DMS 273 treated with DMSO at 0.1 percent for 48 hours (cell line): ENCODE measurements at places on chromosomes 13 and 19.

GRCh38 chr19:2014131-2014571, 1.4 kb downstream of the BTBD2 start:
- no peak for DNase-seq

GRCh38 chr19:40689339-40690049, 957 bp downstream of the NUMBL start:
- no peak for DNase-seq

- DNase-seq, result no peak
Measured at GRCh38 chr13:109096101-109096500, 466.7 kb downstream of the MYO16 start.

DNA sequence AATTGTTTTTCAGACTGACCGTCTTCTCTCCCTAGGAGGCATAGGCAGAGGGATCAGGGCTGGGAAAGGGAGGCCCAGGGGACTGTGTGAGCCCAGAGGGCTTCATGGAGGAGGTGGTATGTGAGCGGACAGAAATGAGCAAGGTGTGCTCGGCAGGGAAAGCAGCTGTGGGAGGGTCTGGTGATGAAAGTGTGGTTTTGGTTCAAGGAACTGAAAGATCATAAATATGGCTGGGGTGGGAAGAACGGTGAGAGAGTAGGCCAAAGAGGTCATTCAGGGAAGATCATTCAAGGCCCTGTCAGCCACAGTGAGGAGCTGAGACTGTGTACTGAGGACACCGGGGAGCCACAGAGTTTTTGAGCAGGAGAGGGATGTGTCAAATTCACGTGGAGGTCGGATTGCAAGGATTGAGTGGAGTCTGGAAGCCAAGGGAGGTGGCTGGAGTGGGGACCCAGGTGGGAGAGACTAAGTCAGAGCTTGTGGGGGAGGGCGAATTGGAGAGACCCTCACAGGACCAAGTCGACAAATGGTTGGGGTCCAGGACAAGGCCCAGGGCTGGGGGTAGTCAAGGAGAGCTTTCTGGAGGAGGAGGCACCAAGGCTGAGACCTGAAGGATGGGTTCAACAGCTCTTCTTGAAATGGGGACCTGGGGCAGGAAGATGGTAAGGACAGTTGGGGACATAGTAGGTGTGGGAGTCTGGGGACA, 7.6 kb downstream of the PLD3 start:
- DNase-seq, result no peak

- DNase-seq, result no peak
Measured at GRCh38 chr13:62626771-62627170, 1211.1 kb upstream of the PCDH20 start.

DNA sequence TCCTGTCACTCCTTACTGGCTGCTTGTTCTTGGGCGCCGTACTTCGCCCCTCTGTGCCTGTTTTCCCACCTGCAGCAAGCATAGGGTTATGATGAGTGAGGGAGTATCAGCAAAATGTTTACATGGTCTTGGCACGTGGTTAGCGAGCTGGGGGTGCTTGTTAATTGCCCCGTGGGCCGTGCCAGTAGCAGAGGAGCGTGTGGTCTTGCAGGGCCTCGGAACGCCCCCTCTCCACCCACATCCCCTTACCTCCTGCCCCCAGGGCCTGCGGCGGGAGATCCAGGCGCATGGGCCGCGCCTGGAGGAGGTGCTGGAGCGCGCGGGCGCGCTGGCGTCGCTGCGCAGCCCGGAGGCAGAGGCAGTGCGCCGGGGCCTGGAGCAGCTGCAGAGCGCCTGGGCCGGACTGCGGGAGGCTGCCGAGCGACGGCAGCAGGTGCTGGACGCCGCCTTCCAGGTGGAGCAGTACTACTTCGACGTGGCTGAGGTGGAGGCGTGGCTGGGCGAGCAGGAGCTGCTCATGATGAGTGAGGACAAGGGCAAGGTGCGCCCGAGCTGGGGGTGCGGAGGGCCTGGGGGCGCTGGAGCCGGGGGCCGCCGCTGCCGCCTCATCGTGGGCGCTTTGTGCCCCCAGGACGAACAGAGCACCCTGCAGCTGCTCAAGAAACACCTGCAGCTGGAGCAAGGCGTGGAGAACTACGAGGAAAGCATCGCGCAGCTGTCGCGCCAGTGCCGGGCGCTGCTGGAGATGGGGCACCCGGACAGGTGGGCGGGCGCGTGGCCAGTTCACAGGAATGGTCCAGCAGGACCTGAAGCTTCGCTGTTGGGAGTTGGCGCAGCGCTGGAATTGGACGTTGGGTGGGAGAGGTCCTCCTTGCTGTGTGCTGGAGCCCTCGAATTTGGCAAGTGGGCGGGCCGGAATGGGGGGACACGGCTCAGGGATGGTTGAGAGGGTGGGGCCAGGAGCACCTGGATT, 22.5 kb upstream of the SHKBP1 start:
- no peak for DNase-seq

GRCh38 chr13:23570921-23571315, 706 bp downstream of the TNFRSF19 start:
- DNase-seq, result peak; percentile 36

DNA sequence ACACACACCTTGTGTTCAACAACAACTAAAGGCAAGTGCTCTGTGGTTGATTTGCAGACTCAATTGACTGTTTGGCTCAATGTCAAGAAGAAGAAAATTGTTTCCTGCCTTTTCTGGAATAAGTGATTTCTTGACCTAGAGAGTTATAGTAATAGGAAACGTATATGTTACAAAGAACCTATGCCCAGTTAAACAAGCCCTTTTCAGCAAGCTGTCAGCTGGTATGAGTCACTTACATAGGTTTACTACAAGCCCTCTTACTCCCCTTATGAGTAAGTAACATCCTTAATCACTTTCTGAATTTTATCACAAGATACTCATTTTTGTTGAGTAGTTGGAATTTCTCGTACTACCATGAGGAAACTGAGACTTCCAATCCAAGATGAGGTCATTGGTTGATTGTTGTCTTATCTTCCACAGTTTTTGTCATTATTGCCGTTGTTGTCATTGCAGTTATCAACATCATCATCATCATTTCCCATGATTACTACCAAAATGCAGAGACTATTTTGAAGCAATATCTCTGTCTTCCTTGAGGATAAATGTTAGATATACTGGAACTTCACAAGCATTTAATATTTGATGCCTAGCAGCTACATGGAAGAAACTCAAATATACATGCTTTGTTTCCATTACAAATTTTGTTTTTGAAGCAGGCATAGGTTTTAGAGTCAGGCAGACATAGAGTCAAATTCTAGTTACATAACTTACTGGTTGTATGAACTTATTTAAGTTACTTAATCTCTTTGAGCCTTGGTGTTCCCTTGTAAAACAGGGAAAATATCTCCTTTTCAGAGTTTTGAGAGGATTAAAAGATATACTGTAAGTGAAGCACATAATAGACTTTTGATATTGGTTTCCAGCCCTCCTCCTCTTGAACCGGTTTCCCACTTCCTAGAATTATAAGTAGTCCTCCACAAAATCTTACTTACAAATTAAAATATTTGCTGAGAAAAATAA, 106.0 kb downstream of the RAP2A start:
- DNase-seq, result no peak

DNA sequence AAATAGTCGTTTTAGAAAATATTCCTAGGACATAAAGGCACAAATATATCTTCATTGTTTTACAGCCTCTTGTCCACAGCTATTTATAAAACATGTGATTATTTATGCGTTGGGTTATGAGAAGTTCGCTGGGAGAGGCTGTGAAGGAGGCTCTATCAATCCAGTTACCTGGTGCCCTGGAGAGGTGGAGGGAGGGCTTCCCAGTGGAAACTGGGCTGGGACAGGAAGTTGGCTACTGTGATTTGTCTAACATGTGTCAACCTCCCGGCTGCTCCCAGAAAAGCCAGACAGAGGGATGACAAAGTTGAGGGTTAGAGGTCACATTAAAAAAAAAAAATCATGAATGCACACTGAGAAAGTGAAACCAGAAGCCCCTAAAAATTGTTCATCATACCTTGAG, 346.5 kb downstream of the ZNF536 start:
- DNase-seq, result no peak

- DNase-seq, result no peak
Measured at GRCh38 chr13:26262156-26262555, 8.2 kb downstream of the CDK8 start.

DNA sequence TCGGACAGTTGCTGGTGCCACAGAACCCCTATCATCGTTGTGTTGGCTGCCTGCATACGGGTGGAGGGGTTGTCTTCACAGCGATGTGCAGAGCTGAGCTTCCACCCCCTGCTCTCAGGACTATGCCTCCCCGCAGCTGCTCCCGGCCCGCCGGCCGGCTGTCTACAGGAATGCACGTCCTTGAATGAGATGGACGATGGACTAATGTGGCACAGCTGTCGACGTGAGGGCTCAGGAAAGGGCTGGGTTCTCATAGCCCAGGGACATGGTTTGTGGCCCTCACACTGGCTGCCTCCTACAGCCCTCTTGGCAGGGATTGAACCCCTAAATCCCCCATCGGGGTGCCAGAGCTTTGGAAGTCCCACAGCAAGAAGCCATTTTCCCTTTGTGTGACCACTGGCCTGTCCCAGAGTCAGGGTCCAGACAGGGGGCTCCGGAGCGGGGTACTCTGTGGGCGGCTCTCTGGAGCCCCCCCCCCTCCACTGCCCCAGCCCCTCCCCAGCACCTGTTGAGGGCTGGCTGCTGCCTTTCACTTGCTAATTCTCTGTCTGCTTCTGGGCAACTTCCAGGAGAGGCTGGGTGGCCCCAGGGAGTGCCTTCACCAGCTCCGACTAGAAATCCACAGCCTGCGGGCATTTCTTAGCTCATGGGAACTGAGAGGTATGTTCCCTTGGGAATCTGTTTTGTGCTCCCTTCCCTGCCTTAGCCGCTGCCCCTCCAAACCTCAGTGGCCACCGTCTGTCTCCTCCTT, 40.2 kb downstream of the TSSK6 start:
- no peak for DNase-seq

DNA sequence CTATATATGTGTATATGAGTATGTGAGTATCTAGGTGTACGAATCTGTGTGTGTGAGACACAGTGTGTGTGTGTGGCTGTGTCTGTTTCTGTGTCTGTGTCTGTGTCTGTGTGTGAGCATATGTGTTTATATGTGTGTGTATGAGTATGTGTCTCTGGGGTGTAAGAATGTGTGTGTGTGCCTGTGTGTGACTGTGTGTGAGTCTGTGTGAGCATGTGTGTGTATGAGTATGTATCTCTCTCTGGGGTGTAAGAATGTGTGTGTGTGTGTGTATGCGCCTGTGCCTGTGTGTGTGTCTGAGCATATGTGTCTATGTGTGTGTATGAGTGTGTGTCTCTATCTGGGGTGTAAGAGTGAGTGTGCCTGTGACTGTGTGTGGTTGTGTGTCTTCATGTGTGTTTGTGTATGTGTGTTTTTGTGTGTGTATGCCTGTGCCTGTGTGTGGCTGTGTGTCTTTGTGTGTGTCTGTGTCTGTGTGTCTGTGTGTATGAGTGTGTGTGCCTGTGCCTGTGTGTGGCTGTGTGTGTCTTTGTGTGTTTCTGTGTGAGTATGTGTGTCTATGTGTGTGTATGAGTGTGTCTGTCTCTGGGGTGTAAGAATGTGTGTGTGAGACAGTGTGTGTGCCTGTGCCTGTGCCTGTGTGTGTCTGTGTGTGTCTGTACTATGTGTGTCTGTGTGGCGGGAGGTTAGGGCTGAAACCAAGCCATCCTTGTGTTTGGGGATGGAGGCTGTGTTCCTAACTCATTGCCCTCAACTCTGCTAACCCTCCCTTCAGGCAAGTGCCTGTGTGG, 11.2 kb downstream of the AXL start:
- no peak for DNase-seq

DNA sequence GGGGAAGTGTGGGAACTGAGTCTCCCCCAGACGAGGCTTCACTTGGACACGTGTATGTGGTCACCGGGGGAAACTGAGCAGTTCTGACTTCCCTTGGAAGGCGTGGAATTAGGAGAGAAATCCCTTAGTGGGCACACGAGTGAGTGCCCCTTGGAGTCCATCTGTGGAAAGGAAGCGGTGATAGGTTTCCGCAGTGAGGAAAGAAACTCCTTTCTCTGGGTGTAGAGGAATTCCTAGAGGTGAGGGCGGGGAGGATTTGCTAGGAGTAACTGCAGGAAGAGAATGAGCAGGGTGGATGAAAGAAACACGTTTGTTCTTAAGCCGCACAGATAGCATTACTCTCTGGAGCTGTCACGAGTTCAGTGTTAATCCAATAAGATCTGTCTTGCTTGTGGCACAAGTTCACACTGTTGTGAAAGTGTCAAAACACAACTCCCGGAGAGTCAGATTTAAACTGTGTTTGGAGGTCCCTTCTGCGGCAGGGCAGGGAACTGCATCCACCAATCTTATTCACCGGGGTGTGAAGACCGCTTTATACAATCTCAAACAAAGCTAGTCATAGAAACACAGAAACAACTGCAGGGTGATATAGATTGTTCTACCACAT, 1.2 kb downstream of the KL start:
- no peak for DNase-seq

- DNase-seq, result no peak
Measured at GRCh38 chr13:49356223-49356622, 87.6 kb downstream of the CAB39L start.

DNA sequence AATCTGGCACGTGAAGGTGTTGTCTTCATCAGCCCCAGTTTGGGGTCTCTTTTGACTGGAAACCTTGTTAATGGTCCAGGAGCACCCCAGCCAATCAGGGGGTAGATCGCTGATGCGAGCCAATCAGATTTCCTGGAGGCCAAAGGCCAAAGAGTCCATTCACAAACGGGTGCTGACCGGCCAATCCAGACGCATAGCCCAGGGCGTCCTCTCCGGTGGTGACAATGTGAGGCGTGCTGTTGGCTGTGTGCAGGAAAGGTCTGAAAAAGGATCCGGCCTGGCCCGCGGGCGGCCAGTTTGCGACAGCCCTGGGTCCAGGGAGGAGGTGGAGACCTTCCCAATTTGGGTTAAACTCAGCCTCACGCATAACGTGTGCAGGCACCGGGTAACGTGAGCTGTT, 3.1 kb downstream of the MAST3 start:
- DNase-seq, result no peak

DNA sequence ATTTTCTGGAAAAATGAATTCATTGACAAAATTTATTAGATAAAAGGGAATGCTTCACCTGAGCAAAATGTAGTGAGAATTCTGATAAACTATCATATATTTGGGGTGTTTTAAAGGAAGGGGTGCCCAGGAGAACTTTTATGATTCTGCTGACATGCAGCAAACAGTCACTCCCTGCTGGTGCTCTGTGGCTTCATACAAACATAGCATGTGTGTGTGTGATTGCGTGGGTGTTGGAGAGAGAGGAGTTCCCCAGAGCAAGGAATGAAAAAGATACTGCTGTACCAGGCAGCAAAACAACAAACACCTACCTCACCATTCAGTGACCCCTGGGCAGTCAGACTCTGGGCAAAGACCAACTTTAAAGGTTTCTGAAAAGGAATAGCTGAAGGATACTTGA, 546.7 kb downstream of the RFC3 start:
- no peak for DNase-seq
